ENCODE measurements at places on chromosomes 5 and 9.

DNA sequence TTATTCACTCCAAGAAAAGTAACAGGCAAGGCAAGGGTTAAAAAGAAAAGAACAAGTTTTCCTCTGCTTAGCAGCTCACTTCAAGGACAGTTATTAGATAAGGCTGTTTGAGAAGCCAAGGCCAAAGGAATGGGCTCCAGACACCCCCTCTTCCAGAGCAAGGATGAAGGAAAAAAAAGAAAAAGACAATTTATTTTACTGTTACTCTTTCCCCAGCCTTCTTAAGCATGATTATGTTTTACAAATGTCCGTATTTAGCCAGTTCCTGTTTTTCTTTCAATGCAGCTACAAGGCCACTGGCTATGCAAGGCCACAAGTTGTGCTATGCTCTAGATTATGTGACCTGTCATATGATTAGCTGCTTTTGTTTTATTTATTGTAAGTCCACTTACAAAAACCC lies 106.5 kb upstream of the SIMC1 start:
- DNase-seq: no peak

- no peak for DNase-seq
These were observed 55.0 kb downstream of the IPPK start for GRCh38 chr9:92614763-92615461.

- no peak for DNase-seq
These were observed 52.1 kb downstream of the CARTPT start for GRCh38 chr5:71771191-71771590.

GRCh38 chr9:108259917-108260675 lies 595.7 kb downstream of the ACTL7B start:
- no peak for DNase-seq

DNA sequence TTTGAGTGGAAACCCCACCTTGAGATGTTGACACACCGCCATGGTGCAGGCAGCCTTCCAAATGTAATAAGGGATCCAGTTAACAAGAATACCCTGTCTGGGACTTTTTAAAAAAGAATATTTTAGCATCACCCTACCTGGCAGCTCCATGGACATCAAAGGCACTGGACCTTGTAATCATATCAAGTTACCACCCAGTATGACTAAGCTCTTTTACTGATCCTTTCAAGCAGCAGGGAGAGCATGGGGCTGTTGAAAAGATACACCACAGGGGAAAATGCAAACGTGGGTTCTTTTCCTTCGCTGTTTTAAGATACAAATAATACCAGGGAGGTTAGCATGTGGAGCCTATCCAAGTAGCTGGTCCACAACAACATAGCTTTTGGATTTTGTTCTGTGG lies 211.2 kb downstream of the SAXO1 start:
- DNase-seq: no peak

- no peak for DNase-seq
These were observed 45.3 kb downstream of the DAP start for GRCh38 chr5:10715605-10716290.

GRCh38 chr5:142520885-142521284 lies 165.0 kb downstream of the FGF1 start:
- DNase-seq: no peak

GRCh38 chr5:64587370-64587769 lies 81.6 kb downstream of the RGS7BP start:
- no peak for DNase-seq

DNA sequence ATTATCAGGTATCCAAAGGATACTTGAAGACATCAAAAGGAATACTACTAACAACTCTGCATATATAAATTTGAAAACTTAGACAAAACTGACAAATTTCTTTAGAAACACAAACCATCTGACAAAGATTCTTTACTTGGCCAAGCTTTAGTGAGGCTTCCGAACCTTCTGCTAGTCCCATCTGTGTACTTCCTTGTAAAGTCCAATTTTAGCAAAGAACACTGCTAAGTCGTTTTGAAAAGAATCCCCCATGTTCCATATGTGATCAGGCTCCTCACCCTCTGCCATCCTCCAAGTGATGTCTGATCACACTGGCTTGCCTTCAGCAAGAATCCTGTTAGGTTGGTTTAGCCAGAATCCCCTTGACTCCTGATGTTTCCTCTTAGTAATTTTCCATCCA lies 150.0 kb upstream of the ACO1 start:
- DNase-seq: no peak

- DNase-seq: no peak
These were observed 101.6 kb upstream of the DPYSL3 start for GRCh38 chr5:147611483-147611882.

- no peak for DNase-seq
These were observed 10.4 kb upstream of the MLLT3 start for GRCh38 chr9:20632705-20633104.

- no peak for DNase-seq
These were observed 54.6 kb downstream of the TSSK1B start for GRCh38 chr5:113379936-113380806.

DNA sequence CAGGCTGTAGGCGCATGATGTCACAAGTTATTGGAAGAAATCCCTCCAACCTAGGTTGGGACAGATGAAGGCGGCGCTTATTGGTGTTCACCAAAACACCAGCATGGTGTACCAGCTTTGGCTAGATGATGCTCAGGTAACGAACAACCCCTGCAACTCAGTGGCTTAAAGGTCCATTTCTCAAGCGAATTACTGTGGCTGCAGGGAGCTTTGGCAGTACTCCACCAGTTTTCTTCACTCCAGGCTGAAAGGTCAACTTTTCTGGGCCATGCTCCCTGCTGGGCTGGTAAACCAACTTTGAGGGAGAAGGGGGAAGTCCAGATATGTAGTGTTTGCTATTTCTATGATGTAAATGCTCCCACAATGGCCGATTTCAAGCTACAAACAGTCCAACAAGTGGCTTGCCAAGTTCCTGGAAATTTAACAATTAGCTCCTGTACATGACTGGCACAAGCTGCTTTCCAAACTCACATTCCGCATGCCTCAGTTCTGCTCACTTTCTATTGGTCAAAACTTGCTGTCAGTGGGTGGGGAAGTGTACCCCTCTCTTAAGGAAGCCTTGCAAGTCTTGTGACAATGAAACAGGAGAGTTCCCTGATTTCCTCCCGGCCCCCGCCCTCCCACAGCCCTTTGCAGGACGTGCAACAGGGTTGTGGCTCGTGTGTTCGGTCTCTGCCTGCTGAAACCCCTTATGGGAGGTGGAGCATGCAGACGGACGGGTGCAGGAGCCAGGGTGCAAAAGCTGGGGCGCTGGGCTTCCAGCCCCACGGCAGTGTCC lies 588 bp upstream of the ZBED3 start:
- no peak for DNase-seq

- DNase-seq: no peak
These were observed 161.4 kb downstream of the CD180 start for GRCh38 chr5:67035098-67035740.

- DNase-seq: no peak
These were observed 500.7 kb downstream of the TLE4 start for GRCh38 chr9:80072451-80072850.

DNA sequence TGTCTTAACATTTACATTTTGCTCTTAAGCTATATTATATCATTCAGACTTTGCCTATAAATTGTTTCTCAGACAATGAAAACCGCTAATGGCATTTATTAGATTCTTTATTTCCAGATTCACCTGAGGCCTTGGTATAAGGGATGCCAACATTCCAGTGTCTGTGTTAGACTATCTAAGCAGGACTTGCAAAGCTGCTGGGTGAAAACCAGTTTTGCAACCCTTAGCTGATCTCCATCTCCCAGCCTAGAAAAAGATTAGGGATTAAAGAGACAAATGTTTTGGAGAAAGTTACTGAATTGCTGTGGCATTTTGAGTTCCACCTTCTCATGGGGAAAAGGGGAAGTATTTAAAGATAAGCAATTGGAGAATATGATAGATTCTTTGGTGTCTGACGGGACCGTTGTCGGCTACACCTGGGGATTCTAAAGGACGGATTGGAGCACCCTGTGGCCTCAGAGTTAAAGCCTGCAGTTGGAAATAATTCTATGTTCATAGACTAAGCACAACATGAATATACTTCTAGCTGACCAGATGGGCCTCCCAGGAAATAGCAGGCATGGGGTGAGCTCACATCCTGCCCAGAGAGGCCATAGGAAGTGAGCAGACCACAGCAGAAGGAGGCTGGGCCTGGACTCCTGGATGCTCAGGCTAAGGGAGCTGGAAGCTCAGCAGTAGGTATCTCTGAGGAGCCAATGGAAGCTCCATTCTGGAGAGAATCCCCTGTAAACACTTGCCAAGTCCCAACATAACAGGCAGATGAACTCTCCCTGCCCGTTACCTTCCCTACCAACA lies 21.8 kb downstream of the ENTREP1 start:
- DNase-seq: no peak

All from CD4-positive, CD25-positive, alpha-beta regulatory T cell (primary cell).